ENCODE measurements at places on chromosomes 2 and 18. TPM values are rescaled to one million over a fixed set of nuclear protein-coding genes. Genes with fewer than 3 reads are reported as not detected.

KCNG3 gene
- not detected for total RNA-seq

PRKAG3 gene
- total RNA-seq: not detected

ARL4C gene
- 17.4 TPM for total RNA-seq

SELENOI gene
- 11.0 TPM for total RNA-seq

MEP1B gene
- not detected for total RNA-seq

SERPINB3 gene
- not detected for total RNA-seq

RAB6C gene
- total RNA-seq: not detected

DNAJC5G gene
- not detected for total RNA-seq

BMPR2 gene
- 15.8 TPM for total RNA-seq

GATA6 gene
- total RNA-seq: 3.5 TPM

TRPM8 gene
- not detected for total RNA-seq

PLCL1 gene
- 0.60 TPM for total RNA-seq

POTEC gene
- total RNA-seq: not detected

CDH20 gene
- total RNA-seq: not detected

QPCT gene
- total RNA-seq: 8.8 TPM

DSEL gene
- total RNA-seq: 74.9 TPM

GRHL1 gene
- 0.52 TPM for total RNA-seq

ATP6V1B1 gene
- total RNA-seq: 0.79 TPM

ST3GAL5 gene
- 6.3 TPM for total RNA-seq

RGPD3 gene
- under 0.01 TPM for total RNA-seq

CD8B2 gene
- total RNA-seq: not detected

THSD7B gene
- total RNA-seq: not detected

STPG4 gene
- total RNA-seq: 0.16 TPM

CNDP1 gene
- not detected for total RNA-seq

SDC1 gene
- 8.0 TPM for total RNA-seq

UGT1A5 gene
- total RNA-seq: not detected

C2orf72 gene
- total RNA-seq: not detected

SLC8A1 gene
- 82.7 TPM for total RNA-seq

CHPF gene
- 59.7 TPM for total RNA-seq

YPEL5 gene
- 250 TPM for total RNA-seq

RESP18 gene
- total RNA-seq: not detected

CAPN13 gene
- total RNA-seq: not detected

ZSWIM2 gene
- not detected for total RNA-seq

IHH gene
- under 0.01 TPM for total RNA-seq

TMEFF2 gene
- total RNA-seq: 2.2 TPM

EPG5 gene
- 21.8 TPM for total RNA-seq

HOXD8 gene
- total RNA-seq: not detected

AFF3 gene
- 0.34 TPM for total RNA-seq

SLC9A4 gene
- total RNA-seq: not detected

KCNE4 gene
- total RNA-seq: 8.5 TPM

CXCR4 gene
- total RNA-seq: under 0.01 TPM

SCN9A gene
- 12.1 TPM for total RNA-seq

NCOA1 gene
- total RNA-seq: 8.4 TPM

ZNF519 gene
- total RNA-seq: 1.5 TPM

CFAP221 gene
- not detected for total RNA-seq

MAP3K20 gene
- 69.4 TPM for total RNA-seq

NT5DC4 gene
- not detected for total RNA-seq
